ENCODE measurements at places on chromosomes 13 and 19.

GRCh38 chr13:113972451-113973217 lies 1.2 kb downstream of the C13orf46 start:
- DNase-seq, result no peak

GRCh38 chr13:59247171-59247570 lies 916.6 kb downstream of the DIAPH3 start:
- no peak for DNase-seq

DNA sequence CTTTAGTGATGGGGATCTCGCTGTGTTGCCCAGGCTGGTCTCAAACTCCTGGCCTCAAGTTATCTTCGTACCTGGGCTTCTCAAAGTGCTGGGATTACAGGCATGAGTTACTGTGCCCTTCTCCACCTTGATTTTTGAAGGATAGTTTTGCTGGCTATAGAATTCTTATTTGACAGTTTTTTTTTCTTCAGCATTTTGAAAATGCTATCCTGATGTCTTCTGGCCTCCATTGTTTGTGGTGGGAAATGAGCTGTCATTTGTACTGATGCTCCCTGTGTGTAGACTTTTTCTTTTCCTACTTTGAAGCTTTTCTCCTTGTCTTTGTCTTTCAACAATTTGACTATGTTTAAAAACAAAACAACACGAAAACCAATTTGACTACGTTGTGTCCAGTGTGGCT lies 54.2 kb downstream of the SIPA1L3 start:
- DNase-seq, result no peak

DNA sequence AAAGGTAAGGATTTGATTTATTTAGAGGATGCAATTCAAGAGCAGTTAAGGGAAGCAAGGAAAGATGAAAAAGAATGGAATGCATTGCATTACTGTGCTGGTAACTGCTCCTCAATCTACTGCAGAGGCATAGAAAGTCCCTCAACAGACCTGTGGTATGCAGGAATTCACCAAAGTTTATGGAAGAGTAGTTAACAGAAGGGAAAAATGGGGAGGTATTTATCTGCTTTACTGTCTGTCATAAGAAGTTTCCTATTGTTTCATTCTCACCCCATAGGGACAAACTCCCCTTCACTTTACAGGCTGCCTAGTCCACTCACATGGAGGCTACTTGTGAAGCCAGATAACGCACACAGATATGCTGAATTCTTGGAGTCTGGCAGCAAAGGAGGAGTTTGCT lies 354.9 kb upstream of the SPRY2 start:
- DNase-seq, result no peak

GRCh38 chr13:110347535-110348308 lies 40.6 kb downstream of the COL4A2 start:
- no peak for DNase-seq

- no peak for DNase-seq
Observed at GRCh38 chr19:17538684-17539237, 16.7 kb upstream of the COLGALT1 start.

DNA sequence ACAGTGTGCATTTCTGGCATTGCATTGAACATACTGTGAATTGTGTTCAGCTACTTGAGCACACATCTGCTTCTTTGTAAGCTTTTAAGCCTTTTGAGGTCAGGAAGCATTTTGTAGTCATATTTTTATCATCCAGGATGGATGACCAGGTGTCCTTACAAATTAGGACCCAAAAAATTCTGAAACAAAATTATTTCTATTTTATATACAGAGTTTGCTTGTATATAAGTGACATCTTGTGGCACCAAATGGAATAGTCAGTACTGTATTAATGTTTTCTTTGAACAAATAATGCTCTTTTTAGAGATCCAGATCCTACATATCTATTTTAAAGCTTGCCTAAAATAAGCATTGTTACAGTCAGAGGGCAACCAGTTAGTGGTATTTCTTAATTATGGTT lies 9.5 kb upstream of the SUPT20H start:
- no peak for DNase-seq

DNA sequence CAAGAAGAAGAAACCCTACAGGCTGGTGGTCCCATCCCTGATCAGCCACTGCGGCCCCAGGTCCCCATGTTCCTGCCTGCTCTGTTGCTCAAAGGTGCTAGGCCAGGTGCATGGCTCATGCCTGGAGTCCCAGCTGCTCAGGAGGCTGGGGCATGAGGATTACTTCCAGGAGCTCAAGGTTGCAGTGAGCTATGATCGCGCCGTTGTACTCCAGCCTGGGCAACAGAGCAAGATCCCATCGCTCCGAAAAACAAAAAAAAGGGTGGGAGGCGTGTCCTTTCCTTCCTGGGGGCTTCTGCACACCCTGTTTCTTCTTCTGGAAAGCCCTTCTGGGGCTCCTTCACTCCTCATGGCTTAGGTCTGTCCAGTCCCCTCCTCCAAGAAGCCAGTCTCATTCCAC lies 11.9 kb upstream of the TINCR start:
- DNase-seq, result no peak

GRCh38 chr13:32446773-32447465 lies 19.0 kb upstream of the N4BP2L1 start:
- DNase-seq, result no peak

- no peak for DNase-seq
Observed at GRCh38 chr13:31945202-31945961, 86.2 kb upstream of the FRY start.

DNA sequence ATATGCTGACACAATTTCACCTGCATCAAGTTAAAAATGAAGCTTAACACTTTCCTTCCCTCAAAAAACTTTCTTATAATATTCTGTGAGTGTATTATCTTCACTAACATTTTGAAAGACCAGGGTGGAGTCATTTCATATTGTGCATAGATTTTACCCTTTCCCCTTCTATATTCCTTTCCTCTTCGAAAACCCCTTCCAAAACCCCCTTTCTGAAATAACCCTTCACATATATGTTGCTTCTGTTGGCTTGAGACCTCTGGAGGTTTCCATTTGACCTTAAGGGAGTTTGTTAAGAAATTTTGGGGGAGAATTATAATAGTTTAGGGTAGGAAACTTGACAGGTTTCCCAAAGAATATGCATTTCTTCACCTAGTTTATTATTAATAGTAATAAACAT lies 489.6 kb upstream of the MIR17HG start:
- DNase-seq, result no peak

DNA sequence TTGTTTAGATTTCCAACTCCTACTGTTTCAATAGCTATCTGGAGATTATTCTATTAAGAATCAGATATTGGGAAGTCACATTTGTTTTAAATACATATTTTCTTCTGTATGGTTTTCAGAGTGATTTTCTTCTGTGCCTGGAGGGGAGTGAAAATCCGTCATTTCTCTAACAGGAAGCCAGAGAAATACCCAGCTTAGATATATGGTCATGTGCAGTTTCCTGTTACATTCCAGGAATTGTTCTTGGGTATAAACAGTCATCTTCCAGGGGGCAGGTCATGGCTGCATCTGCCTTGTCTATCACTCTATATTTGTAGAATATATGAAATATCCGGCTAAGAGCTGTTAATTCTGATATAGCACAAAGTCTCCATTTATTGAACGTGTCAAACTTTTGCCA lies 77.5 kb upstream of the MIR17HG start:
- DNase-seq, result no peak

DNA sequence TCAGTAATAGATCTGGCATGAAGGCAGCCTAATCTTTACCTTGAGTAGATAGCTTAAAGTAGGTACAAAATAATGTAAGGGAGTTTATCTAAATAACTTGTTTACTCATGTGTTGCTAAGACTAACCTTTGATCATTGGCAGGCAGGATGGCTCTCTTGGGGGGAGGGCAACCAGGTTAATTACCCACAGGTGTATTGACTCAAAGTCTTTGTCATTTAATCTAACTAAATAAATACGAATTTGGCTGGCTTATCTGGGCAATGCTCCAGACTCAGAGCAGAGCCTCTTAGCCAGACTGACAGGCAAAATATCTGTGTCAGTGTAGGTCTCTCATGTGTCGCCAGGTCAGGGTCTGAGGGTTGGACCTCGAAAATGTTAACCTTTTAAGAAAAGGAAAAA lies 283.4 kb upstream of the KLHL1 start:
- DNase-seq, result no peak

DNA sequence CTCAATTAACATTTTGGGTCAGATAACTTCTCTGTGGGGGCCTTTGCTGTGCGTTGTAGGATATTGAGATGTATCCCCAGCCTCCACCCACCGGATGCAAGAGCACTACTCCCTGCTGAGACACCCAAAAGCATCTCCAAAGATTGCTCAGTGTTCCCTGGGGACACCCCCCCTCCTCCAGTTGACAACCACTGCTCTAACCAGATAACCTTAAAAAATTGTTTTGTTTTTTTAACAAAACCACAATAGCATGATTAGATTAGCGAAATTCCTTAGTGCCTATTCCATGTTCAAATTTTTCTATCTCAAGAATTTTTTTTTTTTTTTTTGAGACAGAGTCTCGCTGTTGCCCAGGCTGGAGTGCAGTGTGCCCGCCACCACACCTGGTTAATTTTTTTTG lies 2.6 kb upstream of the EPN1 start:
- DNase-seq, result no peak

DNA sequence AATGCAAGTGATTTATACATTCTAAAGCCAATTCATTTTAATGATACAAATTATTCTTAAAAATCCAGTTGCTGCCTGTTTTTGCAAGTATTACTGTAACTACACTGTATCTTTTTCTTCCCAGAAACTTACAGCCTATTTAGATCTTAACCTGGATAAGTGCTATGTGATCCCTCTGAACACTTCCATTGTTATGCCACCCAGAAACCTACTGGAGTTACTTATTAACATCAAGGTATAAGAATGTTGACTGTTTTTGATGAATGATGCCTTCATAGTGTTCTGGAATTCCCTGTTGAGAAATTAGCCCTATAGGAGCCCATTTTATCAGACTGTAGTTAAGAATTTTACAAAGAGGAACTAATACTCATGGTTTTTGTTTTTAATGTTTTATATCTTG lies 25.0 kb downstream of the ITM2B start:
- no peak for DNase-seq

DNA sequence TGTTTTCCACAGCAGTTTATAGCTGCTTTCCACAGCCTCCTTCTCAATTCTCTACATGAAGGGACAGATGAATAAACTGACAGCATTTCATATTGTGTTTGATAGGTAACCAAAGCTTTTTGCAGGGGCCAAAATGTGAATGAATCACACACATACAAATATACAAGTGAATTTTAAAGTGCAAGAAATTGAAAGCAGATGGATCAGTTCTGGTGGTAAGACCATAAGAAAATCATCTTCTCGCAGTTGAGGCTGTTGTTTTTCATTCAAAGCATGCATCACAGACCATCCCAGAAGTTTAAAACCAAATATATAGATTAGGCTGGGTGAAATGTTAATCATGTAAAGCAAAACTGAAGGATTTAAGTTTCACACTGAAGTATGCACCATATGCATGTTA lies 1569.4 kb downstream of the PCDH9 start:
- no peak for DNase-seq

DNA sequence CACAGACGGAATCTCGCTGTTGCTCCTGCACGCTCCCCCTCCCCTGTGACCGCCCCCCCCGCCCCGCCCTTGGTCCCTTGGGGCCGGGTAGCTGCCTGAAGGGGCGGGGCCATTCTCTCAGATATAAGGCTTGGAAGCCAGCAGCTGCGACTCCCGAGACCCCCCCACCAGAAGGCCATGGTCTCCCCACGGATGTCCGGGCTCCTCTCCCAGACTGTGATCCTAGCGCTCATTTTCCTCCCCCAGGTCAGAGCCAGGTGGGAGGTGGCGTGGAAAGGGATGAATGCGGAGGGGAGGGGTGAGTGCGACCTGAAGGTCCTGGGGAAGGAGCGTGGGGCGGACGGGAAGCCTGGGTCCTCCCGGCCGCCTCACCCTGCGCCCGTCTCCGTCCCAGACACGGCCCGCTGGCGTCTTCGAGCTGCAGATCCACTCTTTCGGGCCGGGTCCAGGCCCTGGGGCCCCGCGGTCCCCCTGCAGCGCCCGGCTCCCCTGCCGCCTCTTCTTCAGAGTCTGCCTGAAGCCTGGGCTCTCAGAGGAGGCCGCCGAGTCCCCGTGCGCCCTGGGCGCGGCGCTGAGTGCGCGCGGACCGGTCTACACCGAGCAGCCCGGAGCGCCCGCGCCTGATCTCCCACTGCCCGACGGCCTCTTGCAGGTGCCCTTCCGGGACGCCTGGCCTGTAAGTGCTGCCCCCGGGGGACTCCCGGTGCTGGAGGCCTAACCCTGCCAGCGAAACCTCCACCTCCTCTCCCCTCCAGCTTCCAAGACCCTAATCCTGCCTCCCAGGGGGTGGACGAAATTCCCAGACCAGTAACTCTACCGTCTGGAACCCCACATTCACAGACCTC lies at the start of gene DLL3:
TSS of gene DLL3 (plus strand) at position 150 of the 845 bp plus-strand sequence. CDS start at position 178, 28 bp downstream.
- DNase-seq, result no peak

DNA sequence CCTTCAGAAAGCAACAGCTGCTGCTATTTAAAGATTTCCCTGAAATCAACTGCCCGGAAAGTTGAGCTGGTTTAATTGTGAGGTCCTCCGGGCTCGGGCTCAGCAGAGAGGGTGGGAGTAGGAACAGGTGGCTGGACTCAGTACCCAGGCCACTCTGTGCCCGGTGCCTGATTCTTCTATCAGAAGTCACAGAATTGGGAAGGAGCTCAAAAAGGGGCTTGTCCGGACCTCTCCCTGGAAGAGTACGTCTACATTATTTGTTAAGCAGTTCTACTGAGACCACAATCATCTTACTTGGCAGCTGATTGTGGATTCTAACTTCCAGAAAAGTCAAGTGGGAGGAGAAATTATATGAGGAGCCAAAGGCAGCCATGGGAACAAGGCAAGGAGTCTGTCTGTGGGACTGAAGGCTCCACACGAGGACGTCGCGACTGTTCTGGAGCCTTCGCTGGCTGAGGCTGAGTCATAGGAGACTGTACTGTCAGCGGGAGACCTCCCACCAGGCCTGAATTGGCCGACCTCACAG lies 91.7 kb upstream of the ANKRD10 start:
- DNase-seq, result no peak

DNA sequence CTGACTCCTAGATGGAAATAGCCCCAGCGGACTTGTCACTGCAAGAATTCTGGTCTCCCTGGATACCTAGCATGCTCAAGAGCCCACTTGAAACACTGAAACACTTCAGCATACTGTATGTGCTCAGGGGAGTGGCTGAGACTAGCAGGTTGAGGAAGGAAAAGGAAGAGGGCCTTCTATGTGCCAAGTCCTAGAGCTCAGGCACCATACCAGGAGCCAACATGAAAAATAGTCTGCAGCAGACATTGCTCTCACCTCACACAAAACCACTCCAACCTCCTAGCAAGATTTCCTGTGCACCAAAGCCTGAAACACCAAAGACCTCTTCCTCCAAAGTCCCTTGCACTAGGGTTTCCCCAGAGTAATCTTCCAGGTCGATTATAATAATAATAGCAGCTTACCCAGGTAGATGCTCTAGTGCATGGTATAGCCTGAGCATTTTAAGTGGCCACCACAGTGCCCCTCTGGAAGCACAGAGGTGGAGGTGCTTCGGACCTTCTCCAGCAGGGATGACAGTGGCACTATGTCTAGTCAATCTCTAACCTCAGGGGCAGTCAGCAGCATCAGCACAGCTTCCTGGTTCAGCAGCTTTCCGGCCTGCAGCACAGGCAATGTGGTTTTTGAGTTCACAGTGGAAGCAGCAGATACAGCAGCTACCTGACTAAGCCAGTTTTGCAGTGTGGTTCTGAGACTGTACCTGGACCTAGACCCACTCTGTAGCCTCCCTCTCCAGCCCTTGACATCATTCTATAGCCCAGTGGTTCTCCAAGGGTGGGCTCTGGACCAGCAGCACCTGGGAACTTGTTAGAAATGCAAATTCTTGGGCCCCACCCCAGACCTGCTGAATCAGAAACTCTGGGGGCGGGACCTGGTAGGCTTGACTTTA lies 45.6 kb upstream of the UBE2L5 start:
- DNase-seq, result peak; percentile 43

Data from stimulated activated CD8-positive, alpha-beta memory T cell treated with anti-CD3 and anti-CD28 coated beads, Interleukin-7, amount 100 ng/mL, for 1 hour (primary cell).